Activated CD8-positive, alpha-beta T cell treated with anti-CD3 and anti-CD28 coated beads for 36 hours (primary cell): ENCODE measurements at places on chromosomes 7 and 10. TPM values are rescaled to one million over a fixed set of nuclear protein-coding genes. Genes with fewer than 3 reads are reported as not detected.

DNA sequence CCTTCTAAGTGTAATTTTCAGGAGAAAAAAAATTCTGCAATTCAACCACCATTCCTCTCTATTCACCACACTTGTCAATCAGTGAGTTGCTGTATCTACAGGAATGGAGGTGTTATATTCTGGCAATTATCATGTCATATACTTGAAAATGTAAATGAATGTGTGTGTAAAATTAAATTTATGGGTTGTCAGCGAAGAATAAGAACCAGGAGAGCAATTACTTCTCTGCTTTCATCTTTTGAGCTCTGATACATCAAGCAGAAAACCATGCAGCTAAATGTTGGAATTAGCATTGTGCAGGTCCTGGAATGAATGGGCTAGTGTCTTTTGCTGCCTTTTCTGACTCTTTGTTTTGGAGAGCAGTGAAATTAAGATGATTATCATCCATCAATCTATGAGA is 207.6 kb downstream of the FOXP2 start:
- H3K4me1 ChIP-seq: no peaks in the 10 kb centered on the region
- no peak for DNase-seq
- no peak overlapping the region for H3K27ac ChIP-seq
- no peaks in the 10 kb centered on the region for H3K27me3 ChIP-seq

- no peaks in the 10 kb centered on the region for H3K36me3 ChIP-seq
- H3K27ac ChIP-seq: no peak overlapping the region
- no peaks in the 10 kb centered on the region for H3K27me3 ChIP-seq
- DNase-seq: no peak
- no peak overlapping the region for H3K4me3 ChIP-seq
Observed at GRCh38 chr7:146185844-146186243, 69.2 kb downstream of the CNTNAP2 start.

GRCh38 chr7:141738592-141739013 is 445 bp downstream of the SSBP1 start:
- peak overlapping the region; percentile 98 for H3K27ac ChIP-seq
- DNase-seq: no peak
- peak overlapping the region; percentile 99 for H3K4me3 ChIP-seq
- peaks cover 40% of the 10 kb centered on the region for H3K36me3 ChIP-seq
- peaks cover 40% of the 10 kb centered on the region for H3K4me1 ChIP-seq

DNA sequence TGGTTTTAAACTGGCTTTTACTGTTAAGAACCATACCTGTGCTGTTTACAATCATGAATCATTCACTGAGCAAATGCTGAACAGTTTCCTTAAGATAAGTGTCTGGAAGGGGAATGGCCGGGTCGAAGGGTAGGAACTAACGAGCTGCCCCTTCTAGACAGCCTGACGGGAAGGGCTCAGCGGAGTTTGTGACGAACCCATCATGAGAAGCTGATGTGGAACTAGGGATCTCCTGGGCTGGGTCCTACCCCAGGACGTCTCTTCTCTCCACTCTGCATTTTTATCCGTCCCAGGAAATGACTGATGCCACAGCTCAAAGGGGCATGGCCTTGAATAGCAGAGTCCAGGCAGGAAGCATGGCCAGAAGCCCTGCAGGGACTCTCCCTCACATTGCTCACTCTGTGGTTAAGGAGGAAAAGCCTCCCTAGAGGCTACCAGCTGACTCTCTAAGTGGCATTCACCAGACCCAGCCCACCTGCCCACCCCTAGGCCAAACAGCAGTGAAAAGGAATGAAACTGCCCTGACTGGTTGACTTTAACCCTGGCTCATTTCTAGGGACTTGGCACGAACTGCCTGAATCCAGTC is 112.0 kb downstream of the PFKFB3 start:
- H3K27ac ChIP-seq: no peak overlapping the region
- H3K36me3 ChIP-seq: peaks cover 4% of the 10 kb centered on the region
- DNase-seq: no peak
- peaks cover 8% of the 10 kb centered on the region for H3K4me1 ChIP-seq

DNA sequence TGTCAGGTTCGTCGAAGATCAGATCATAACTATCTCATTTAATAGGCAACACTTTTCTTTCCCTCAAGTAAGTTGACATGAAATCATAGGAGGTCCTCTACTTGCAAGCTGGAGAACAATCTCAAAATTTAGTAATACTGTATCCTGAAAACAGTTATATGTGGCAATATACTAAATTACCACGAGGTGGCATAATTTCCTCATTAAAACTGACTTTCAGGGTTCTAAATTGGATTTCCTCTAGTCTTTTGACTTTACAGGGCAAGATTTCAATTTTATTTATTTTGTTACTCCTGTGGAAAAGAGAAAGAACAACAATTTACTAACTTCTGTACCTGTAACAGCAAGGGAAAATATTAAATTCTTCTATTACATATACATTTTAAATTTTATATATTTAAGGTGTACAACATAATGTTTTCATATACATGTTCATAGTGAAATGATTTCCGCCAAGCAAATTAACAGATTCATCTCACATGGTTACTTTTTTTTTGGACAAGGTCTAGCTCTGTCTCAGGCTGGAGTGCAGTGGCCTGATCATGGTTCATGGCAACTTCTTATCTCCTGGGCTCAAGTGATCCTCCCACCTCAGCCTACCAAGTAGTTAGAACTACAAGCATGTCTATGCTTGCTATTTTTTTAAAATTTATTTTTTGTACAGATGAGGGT is 53.4 kb upstream of the CYP2C18 start:
- no peak overlapping the region for H3K27ac ChIP-seq
- DNase-seq: no peak
- no peaks in the 10 kb centered on the region for H3K4me1 ChIP-seq
- no peak overlapping the region for H3K4me3 ChIP-seq
- H3K36me3 ChIP-seq: no peaks in the 10 kb centered on the region

GRCh38 chr7:125154930-125155329 is 225.3 kb upstream of the POT1 start:
- H3K36me3 ChIP-seq: no peaks in the 10 kb centered on the region
- no peak for DNase-seq
- H3K4me3 ChIP-seq: no peak overlapping the region
- H3K27me3 ChIP-seq: no peaks in the 10 kb centered on the region
- no peaks in the 10 kb centered on the region for H3K4me1 ChIP-seq

DNA sequence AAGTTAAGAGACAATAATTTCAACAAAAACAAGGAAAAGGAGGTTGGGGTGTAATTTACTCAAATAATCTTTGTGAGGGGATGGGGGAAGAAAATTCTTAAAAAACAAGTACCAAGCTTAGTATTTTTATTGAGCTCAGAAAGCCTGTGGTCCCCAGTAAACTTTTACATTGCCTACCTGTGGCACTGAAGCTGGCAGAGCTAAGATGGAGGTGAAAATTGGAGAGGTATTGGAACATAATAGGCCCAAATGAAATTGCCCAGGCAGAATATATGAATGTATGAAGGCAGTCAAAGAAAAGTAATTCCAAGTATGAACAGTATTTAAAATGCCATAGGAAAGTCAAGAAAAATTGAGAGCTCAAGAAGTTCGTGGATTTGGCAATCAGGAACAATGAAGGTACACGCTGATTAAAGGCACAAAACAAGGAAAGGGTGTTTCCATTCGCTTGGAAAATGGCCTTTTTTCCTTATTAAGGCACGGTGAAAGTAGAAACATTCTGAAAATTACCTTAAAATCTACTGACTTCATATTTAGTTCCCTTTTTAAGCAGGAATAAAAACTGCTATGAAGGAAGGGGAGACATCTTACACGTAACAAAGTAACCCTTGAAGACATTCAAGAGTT is 3.4 kb upstream of the KMT2E start:
- H3K4me1 ChIP-seq: peaks cover 27% of the 10 kb centered on the region
- peak overlapping the region; percentile 100 for H3K4me3 ChIP-seq
- H3K27me3 ChIP-seq: no peaks in the 10 kb centered on the region

The LIPJ gene
- not detected for total RNA-seq

The TYW1B gene
- total RNA-seq: 1.8 TPM

The PRR15 gene
- total RNA-seq: not detected

The DRGX gene
- not detected for total RNA-seq
